Activated T-cell treated with anti-CD3 and anti-CD28 coated beads for 4 hours (primary cell): ENCODE measurements at places on chromosomes 1 and 21.

DNA sequence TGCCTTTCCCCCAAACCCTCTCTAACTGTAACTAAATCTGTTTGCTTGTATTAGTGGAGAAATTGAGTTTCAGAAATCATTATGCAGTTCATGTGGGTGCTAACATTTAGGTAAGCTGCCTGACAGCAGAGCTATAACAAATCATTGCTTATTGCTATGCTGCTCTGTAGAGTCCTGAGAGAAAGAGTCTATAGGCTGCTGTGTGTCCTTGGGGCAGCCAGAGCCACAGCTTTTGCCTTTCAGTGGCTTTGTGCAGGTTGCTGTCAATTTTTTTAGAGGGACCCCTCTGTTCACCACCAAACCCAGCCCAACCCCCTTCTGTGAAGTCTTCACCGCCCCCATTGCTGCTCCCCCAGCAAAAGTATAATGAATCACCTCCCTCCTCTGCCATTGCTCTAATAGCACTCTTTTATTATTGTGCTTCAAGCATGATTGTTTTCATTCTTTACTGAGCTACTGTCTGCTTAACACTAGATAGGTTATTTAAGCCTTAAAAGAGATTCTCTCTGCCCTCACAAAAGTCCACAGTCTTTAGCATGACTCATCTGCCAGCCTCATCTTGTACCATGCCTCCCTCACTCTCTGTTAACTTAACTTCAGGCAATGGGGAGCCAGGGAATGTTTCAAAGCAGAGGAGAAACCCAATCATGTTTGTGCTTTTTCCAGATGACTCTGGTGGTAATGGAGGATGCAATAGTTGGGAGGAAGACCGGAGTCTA, 38.6 kb downstream of the DIRAS3 start:
- DNase-seq, result no peak

- no peak for DNase-seq
These were observed 7.5 kb upstream of the IGSF5 start for GRCh38 chr21:39737376-39738000.

GRCh38 chr1:153532181-153532580, 3.6 kb downstream of the S100A6 start:
- no peak for DNase-seq

GRCh38 chr1:179206812-179207211, 22.7 kb downstream of the ABL2 start:
- no peak for DNase-seq

DNA sequence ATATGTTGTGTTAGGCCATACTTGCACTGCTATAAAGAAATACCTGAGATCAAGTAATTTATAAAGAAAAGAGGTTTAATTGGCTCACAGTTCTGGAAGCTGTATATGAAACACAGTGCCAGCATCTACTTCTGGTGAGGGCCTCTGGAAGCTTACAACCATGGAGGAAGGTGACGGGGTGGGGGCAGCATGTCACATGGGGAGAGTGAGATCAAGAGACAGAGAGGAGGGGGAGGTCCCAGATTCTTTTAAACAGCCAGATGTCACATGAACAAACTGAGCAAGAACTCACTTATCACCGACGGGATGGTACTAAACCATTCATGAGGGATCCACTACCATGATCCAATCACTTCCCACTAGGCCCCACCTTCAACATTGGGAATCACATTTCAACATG, 42.6 kb downstream of the TESK2 start:
- DNase-seq, result no peak

DNA sequence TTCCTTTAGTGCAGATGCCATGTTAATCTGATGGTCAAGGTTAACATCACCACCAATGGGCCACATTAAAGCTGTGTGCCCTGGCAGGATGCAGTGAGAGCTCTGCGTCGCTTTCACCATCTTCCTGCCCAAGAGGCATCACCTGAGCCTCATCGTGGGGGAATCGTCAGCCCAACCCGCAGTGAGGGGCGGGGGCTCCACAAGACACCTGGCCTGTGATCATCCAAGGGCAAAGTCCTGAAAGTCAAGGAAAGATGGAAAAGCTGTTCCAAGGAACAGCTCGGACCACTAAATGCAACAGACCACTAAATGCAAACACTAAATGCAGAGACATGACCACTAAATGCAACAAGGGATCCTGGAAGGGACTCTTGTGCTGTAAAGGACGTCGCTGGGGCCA, 49.9 kb downstream of the WDR4 start:
- DNase-seq, result no peak

DNA sequence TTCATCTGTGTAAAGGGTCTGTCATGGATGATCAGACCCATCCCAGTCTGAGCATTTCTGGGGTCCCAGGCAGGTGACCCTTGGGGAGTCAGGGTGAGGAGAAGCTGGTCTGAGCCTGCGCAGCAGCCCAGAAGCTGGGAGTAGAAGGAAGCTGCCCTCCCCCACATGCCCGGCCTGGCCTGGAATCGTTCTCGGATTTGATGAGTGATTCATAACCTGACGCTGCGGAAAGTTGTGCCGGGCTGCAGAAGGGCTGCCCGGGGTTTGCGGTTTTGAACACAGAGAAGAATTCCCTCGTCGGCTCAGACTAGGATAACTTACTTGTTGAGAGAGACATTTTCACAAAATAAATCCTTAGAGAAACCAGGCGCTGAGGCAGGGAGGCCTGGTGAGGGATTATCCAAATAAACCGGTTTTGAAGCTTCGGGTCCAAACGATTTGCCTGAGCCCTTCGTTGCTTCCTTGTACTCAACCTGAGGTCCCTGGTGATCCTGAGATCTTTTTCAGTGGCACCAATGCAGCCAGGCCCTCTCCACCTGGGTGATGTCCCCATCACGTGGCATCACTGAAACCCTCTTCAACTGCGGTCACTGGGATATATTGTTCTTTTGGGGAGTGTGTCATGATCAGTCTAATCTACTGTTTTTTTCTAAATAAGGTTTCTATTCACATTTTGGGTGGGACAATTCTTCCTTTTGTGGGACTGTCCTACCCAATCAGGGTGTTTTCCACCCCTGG, 29.2 kb downstream of the EPHB2 start:
- DNase-seq, result no peak

DNA sequence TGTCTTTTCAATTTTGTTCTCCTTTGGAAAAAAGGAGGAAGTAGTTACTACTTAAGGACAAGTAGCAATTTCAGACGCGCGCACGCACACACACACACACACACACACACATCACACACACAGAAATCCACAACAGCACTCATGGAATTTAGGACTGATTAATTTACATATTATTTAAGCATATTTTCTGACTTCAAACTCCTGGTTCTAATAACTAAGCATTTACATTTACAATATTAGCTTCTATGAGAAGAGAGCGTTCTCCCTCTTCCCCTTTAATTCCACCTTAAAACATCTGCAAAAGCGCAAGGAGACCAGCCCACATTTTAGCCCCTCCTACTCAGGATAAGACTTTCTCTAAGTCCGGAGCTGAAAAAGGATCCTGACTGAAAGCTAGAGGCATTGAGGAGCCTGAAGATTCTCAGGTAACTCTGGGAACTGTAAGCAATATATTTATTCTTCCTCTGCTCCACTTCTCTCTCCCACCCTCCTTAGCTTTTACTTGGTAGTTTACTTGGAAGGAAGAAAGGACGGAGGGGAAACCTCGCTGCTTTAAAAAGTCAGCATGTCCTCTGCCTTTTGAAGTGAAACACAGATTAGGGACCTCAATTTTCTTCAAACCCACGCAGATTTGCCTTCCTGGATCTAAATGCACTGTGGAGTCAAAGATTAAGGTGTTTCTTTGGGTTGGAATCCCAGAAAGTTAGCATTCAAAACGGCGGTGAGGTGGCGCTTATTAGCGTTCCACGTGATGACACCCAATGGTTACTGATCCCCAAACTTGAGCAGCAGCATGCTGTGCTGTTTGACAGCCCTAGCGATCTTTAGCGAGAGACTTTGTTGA, at the start of gene PLA2G4A:
Gene PLA2G4A (plus strand): TSS at position 339 of the 844 bp plus-strand sequence. CDS start 25,406 bp downstream, outside the sequence.
- peak; percentile 1 for DNase-seq

GRCh38 chr1:172951730-172952365, 98.9 kb downstream of the TNFSF18 start:
- DNase-seq, result no peak

DNA sequence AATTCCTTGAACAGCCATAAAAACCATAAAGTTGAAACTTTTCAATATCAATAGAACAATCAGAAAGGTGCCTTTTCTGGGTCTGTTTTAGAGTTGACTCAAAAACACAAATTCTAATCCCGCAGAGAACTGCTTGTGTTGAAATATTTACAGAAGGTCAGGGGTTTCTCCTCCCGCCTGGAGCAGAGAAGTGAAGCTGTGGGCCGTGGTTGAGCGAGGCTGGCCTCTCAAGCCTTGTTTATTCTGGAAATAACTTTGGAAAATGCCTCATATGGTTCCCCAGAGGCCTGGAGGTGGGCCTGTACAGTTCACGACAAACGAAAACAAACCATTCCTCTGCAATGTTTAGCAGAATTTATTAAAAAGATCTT, 90.8 kb upstream of the ERRFI1 start:
- no peak for DNase-seq

- peak; percentile 24 for DNase-seq
These were observed 35.5 kb downstream of the CACHD1 start for GRCh38 chr1:64505232-64505943.

GRCh38 chr21:27421654-27422053, 454.8 kb upstream of the ADAMTS5 start:
- DNase-seq, result no peak

DNA sequence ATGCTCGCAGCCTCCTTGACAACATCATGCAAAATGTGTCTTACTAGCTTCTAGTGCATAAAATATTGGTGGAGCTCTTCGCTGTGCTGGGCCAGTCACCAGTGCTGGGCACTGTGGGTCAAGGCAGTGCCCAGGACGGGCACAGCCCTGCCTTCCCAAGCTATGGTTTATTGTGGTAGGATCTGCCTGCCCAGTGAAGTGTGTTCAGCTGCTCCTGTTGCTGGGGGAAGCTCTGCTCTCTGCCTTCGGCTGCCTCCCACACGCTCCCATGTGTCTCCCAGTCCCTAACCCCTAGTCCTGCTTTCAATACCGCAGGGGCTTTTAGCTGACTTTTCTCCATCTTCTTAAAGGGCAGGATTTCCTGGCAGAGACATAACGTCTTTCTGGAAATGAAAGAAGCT, 15.7 kb downstream of the EPHX1 start:
- DNase-seq, result no peak

GRCh38 chr1:155070721-155071569, 7.4 kb downstream of the EFNA4 start:
- DNase-seq, result peak; percentile 49

GRCh38 chr21:42833439-42833815, 45.9 kb downstream of the WDR4 start:
- no peak for DNase-seq

- DNase-seq, result no peak
These were observed 19.3 kb upstream of the TBX19 start for GRCh38 chr1:168261390-168261789.

DNA sequence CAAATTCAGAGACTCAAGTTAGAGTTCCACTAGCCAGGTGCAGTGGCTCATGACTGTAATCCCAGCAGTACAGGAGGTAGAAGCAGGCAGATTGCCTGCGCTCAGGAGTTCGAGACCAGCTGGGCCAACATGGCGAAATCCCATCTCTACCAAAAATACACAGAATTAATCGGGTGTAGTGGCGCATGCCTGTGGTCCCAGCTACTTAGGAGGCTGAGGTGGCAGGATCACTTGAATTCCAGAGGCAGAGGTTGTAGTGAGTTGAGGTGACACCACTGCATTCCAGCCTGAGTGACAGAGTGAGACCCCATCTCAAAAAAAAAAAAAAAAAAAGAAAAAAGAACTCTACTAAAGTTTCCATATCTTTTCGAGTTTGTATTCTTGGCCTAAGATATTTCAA, 36.7 kb upstream of the CHRM3 start:
- DNase-seq, result no peak

- DNase-seq, result no peak
These were observed 46.4 kb downstream of the WNT9A start for GRCh38 chr1:227901239-227901905.
